Cerebellar nuclear complex (tissue), 1 donor: ENCODE measurements at places on chromosomes 13 and 19.

- DNase-seq = no peak
Measured at GRCh38 chr19:52722062-52723003, 12.5 kb downstream of the ZNF611 start.

DNA sequence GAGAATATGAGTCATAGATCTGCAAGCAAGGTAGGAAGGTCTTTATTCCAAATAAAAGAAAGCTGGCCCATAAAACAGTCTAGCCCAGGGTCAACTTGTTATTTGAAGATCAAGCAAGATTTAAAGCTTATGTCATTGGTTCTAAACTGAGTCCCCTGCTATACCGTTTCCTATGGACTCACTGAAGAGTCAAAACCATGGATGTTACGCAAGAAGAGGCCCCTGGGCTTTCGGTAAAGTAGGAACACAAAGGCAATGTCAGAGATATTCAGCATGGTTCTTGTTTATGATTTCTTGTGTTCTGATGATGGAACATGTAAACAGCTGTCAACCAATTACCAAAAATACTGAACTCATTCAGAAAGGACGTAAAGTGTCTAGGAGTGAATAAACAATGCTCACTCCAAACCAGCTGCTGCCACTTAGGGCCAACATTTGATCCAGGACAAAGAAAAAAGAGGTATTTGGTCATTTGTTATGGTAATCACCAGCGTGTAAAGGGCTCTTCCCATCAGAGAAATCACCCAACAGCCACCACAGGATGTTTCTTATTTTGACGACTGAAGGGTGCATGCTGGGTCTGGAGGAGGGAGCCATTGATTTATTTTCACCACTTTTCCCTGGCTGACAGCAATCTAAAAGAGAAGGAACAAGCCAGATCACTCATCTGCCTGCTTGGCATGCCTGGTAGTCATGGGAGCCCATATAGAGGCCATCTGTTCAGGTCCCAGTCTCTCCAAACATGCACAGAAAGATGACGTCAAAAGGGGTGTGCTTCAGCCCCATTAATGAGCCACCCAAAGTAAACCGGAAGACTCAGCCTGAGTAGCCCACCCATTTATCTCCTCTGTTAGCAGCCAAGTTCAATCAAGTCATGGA, 68.3 kb downstream of the FGF14 start:
- DNase-seq = no peak

DNA sequence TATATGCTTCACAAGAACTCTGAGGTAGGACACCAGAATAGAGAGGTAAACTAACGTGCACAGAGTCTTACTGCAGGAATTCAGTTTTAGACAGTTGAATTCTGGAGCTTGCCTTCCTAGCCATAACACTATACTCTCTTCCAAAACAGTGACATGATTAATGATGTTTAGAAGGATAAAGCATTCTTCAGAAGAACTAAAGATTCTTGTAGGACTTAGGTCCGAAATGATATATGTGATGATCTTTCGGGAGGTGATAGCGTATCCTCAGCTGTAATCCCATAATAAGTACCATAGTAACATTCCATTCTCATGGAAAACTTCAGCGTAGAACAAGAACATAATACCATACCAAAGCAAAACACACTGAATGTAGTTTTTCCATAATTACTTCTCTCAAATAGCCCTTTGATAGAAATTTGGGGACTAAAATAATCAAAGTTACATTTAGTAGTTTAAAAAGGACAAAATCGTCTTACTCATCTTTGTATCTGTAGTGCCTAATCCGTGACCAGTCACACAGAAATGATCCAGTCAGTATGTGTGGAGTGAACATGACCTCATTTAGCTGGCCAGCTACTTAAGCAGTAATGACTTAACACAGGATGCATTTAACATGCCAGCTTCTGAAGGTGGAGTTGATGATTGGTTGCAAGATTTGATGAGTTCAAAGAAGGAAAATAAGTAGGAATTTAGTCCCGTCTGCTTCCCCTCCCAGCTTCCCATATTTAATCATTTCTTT, 38.4 kb downstream of the PIBF1 start:
- DNase-seq = no peak

DNA sequence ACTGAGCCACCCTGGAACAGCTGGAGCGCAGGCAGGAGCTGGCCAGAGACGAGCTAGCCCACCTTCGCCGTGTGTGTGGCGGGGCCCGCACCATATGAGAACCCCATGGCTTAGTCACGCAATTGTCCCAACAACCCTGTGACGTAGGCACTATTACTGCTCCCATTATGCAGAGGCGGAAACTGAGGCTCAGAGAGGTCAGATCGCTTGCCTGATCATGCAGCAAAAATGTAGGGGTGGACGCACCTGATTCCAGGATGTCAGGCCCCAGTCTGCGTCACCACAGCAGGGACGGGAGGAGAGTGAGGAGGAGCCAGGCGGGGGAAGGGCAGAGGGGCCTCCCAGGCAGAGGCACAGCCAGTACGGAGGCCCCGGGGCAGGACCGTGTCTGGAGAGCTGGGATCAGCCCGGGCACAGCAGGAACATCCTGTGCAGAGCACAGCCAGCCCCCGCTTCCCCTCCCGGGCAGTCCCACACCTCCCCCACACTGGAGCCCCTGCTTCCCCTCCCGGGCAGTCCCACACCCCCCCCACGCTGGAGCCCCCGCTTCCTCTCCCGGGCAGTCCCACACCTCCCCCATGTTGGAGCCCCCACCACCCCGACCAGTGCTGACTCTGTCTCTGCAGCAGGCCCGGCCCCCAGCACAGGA, 16.7 kb downstream of the PIP5K1C start:
- no peak for DNase-seq

DNA sequence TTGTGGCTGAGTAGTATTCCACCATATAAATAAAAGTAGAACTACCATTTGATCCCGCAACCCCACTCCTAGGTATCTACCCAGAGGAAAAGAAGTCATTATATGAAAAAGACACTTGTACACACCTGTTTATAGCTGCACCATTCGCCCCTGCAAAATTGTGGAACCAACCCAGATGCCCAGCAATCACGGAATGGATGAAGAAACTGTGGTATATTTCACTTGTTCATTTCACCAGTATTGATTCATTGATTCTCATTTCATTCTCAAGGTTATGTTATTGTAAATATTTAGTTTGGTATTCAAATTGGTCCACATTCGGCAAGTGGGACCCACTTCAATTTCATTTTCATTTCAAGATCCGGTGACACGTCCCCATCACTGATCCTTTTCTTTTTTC, 8.2 kb upstream of the RFPL4A start:
- DNase-seq = no peak

- no peak for DNase-seq
Measured at GRCh38 chr13:113926951-113927660, 46.8 kb downstream of the C13orf46 start.

GRCh38 chr19:1161716-1162115, 12.4 kb downstream of the SBNO2 start:
- DNase-seq = no peak

DNA sequence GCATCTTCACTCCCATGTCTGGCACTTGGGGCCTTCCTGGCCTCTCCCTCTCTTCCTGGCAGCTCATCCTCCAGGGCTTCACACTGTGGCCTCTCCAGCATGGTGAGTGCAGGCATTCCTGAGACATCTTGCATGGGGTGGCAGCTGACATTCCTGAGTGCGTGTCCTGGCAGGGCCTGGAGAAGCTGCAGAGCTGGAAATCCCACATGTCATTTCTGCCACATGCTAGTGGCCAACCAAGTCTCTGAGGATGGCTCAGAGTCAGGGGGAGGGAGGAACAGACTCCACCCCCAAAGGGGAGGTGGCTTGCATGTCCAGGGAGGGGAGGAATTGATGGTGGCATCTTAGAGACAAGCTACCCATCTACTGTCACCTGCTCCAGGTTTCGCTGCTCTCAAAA, 41.6 kb upstream of the AMER2 start:
- no peak for DNase-seq

GRCh38 chr13:61021838-61022237, 393.8 kb downstream of the PCDH20 start:
- no peak for DNase-seq

- DNase-seq = no peak
Measured at GRCh38 chr13:63938851-63939250, 2523.2 kb upstream of the PCDH20 start.

- no peak for DNase-seq
Measured at GRCh38 chr13:63107179-63107943, 1691.7 kb upstream of the PCDH20 start.

- DNase-seq = no peak
Measured at GRCh38 chr13:96946709-96947311, 47.5 kb downstream of the OXGR1 start.

DNA sequence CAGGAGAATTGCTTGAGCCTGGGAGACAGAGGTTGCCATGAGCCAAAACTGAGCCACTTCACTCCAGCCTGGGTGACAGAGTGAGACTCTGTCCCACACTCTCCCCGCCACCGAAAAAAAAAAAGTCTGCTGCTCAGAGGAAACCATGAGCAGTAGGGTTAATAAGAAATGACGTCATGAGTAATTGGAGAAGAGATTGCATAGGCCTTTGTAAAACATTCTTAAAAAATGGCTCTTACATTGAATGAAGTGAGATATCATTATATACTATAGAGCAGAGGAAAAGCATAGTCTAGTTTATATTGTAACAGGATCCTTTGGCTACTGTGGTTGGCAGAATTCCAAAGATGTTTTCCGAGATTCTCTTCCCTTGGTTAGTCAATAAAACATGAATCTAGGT, 228.2 kb downstream of the PCDH20 start:
- no peak for DNase-seq

DNA sequence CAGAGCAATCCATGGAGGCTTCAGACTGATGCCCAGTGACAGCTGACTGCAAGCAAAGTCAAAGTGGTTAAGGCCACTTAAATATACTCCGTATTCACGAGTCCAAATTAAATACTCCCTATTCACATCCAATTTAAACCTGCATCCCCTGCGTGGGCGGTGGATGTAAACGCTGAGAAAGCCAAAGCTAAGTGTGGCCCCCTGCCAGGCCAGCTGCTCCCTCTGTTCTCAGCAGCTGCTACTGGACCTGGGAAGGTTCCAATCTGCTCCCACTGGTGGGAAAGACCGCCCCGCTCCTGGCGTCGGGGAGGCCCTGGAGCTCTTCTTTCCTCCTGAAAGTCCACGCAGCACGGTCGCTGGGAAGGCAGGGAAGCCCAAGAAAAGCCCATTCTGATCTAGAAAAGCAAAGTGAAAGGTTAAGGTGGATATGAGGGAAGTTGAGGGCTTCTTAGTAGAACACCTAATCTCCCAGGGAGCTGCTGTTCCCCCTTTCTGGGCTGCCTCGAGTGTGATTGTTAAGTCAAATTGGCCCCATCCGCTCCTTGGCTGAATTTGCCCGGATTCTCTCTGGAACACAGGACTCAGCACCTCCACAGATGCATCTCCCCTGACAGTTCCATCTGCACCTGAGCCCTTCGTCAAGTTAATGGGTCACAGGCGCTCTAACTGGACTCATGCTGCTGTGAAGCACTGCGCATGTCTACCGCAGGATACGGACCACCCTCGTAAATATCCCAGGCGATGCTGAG, 205.5 kb downstream of the USP12 start:
- no peak for DNase-seq

DNA sequence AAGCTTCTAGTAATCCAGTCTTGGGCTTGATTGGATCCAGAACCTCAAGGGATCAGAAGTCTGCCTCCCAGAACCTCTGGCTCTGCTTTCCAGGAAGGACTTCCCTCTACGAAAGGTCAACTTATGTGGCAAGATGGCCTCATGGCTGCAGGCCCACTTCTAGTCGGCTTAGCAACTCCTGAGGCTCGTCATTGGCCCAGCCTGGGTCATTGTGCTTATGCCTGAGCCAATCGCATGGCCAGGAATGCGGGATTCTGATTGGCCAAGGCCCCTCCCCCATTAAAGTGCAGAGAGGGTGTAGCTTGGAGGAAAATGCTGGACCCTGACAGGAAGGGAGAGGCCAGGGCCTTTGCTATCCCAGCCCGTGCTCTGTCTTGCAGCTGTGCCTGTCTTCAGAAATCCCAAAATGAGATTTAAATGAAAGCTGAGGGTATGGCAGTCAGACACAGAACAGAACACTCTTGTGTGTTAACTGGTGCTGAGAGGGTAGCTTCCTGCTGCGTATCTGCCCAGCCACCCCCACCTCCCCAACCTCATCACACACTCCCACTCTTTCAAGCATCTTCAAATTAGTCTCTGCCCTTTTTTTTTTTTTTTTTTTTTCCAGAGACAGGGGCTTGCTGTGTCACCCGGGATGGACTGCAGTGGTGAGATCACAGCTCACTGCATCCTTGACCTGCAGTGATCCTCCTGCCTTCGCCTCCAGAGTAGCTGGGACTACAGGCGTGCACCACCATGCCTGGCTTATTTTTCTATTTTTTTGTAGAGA, 5.5 kb upstream of the CCNE1 start:
- DNase-seq = no peak

DNA sequence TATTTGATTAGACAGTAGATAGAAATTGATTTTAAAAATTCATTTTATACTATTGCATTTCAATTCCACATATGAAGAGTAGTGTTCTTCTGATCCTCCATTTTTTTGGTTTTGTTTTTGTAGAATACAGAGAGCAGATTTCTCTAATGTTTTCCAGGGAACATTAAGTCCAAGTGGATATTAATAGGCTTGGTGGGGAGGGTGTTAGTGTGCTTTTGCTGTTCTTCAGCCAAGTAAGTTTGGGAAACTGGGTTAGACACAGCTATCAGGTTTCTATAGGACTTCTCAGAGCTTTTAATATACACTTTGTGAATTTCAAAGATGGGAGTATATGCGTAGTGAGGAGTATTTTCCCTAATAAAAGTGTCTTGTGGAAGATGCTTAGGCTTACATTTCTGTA, 21.8 kb downstream of the NAA16 start:
- DNase-seq = no peak

DNA sequence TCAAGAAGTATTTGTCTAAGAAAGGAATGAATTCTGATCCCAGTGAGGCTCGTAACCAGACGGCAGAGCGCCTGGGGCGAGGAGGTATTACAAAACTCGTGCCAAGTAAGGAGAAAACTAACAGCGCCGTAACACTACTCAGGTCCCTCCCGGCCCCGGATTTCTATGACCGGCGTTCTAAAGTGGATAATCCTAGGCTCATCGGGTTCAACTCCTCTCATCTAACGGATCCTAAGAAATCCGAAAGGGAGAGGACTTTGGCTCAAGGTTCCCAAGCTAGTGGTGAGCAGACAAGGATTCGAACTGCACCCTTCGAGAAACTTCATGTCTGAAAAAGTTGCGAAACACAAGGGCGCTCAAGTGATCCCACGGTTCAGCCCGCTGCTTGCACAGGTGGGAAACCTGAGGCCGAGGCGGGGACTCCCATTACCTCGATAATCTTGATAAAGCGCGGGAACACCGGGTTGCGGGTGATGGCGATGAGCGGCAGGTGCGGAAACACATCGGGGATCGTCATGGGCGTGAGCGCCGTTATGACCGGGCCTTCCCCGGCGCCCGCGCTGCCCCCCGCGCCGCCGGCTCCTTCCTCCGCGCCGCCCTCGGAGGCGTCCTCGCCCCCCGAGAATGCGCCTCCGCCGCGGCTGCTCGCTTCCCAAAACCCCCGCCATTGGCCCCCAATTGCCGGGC, 529 bp downstream of the LONP1 start:
- no peak for DNase-seq

- no peak for DNase-seq
Measured at GRCh38 chr19:29860492-29860891, 48.7 kb downstream of the CCNE1 start.

GRCh38 chr13:98413796-98414195, 163.1 kb downstream of the STK24 start:
- DNase-seq = no peak

GRCh38 chr19:30444253-30444671, 72.1 kb downstream of the ZNF536 start:
- DNase-seq = no peak

GRCh38 chr13:23715092-23715761, 145.0 kb downstream of the TNFRSF19 start:
- DNase-seq = no peak

- no peak for DNase-seq
Measured at GRCh38 chr13:32866921-32867320, 149.3 kb upstream of the KL start.
